Spleen (tissue), 13 donors: ENCODE measurements at places on chromosomes 5 and 9. TPM values are rescaled to one million over a fixed set of nuclear protein-coding genes. Genes with fewer than 3 reads are reported as not detected.

DNA sequence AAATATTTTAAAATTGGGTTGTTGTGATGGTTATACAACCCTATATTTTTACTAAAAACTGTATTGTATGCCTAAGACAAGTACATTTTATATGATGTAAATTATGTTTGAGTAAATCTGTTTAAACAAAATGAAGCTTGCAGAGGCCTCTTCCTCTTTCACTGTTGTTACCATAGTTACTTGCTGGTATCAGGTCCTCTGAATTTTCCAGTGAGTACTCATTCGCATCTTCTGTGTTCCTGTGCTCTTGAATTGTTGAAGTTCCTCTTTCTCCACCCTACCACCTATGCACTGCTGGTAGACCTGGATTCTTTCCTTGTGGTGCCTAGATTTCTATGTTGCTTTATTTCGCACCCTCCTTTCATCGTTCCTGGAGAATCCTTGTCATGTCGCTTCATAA, 938.5 kb upstream of the ACO1 start:
- no peak for DNase-seq
- no peaks in the 10 kb centered on the region for H3K27me3 ChIP-seq
- H3K27ac ChIP-seq, result no peak overlapping the region
- no peaks in the 10 kb centered on the region for H3K36me3 ChIP-seq
- H3K4me3 ChIP-seq, result no peak overlapping the region

DNA sequence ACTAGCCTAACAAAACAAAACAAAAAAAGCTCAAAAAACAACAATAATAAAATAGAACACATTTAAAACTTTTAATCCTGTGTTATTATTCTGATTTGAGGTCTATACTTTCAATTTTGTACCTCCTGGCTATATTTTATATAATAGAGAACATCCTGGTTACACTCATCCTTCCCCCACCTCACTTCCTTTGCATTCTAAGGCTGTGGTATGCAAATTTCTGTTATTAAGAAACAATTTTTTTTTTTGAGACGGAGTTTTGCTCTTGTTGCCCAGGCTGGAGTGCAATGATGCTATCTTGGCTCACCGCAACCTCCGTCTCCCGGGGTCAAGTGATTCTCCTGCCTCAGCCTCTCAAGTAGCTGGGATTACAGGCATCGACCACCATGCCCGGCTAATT, 3.1 kb upstream of the RPL37 start:
- H3K27ac ChIP-seq, result peak overlapping the region; percentile 55
- H3K36me3 ChIP-seq, result peaks cover 13% of the 10 kb centered on the region
- no peaks in the 10 kb centered on the region for H3K27me3 ChIP-seq
- no peak overlapping the region for H3K4me3 ChIP-seq

GRCh38 chr5:106523852-106524251, 1146.9 kb downstream of the EFNA5 start:
- H3K27me3 ChIP-seq, result no peaks in the 10 kb centered on the region
- no peak overlapping the region for H3K27ac ChIP-seq
- H3K4me3 ChIP-seq, result no peak overlapping the region
- H3K36me3 ChIP-seq, result no peaks in the 10 kb centered on the region

DNA sequence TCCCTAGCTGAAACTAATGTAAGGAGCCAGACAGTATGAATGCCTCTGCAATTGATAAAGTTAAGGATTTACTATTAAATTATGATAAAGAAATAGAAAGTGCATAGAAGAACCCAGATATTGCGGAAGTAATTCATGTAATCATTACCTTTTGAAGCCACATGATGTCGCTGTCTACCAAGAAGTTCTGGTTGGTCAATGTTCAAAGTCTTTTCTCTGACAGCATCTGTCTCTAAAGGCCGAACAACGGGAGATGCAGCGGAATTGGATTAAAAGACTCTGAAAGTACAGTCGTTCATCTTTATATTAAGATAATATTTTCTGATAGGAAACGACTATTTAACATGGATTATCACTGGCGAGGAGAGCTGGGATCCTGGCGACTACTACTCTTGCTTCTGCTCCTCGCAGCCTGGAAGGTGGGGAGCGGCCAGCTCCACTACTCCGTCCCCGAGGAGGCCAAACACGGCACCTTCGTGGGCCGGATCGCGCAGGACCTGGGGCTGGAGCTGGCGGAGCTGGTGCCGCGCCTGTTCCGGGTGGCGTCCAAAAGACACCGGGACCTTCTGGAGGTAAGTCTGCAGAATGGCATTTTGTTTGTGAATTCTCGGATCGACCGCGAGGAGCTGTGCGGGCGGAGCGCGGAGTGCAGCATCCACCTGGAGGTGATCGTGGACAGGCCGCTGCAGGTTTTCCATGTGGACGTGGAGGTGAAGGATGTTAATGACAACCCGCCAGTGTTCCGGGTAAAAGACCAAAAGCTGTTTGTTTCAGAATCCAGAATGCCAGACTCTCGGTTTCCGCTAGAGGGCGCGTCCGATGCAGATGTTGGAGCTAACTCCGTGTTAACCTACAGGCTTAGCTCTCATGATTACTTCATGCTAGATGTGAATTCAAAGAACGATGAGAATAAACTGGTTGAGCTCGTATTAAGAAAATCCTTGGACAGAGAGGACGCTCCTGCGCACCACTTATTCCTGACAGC, at the start of gene PCDHA8:
PCDHA8 (plus strand) TSS at position 210 of the 985 bp plus-strand sequence; CDS start at position 345, 135 bp downstream.
- no peak within 1 kb of the TSS for H3K27ac ChIP-seq
- H3K4me3 ChIP-seq, result no peak within 1 kb of the TSS
- no peak for DNase-seq
- H3K36me3 ChIP-seq, result no peaks in the 10 kb centered on the region

DNA sequence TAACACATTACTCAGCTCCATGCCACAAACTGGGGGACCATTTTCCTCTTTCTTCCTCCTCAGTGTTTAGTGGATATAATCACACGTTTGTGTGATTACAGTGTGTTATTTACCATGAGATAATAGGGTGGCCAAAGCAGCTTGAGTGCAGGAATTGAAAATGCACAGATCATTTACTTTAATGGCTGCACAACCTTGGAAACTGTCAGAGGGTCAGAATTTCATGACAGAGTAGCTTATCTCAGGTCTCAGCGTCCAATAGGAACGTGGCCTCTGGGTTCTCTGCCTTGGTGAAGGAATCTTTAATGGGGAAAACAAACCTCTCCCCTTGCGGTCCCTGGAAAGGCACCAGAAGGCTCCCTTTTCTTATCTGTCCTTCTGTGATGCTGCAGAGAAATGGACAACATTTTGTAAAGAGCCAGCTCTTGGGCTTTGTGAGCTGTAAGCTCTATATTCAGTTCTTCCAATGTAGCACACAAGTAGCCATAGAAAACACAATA, 87.4 kb upstream of the CD180 start:
- H3K4me1 ChIP-seq, result no peaks in the 10 kb centered on the region
- H3K27me3 ChIP-seq, result no peaks in the 10 kb centered on the region
- no peaks in the 10 kb centered on the region for H3K36me3 ChIP-seq
- no peak overlapping the region for H3K27ac ChIP-seq
- DNase-seq, result no peak

Gene AQP7
- 2.6 TPM for total RNA-seq

- no peak overlapping the region for H3K4me3 ChIP-seq
- H3K27me3 ChIP-seq, result no peaks in the 10 kb centered on the region
- no peak for DNase-seq
- H3K27ac ChIP-seq, result peak overlapping the region; percentile 72
These were observed 21.0 kb downstream of the RUSC2 start for GRCh38 chr9:35510754-35511428.

- no peak overlapping the region for H3K27ac ChIP-seq
- H3K4me3 ChIP-seq, result no peak overlapping the region
- H3K27me3 ChIP-seq, result no peaks in the 10 kb centered on the region
- no peaks in the 10 kb centered on the region for H3K4me1 ChIP-seq
- no peak for DNase-seq
- H3K36me3 ChIP-seq, result no peaks in the 10 kb centered on the region
These were observed 60.9 kb upstream of the CHD1 start for GRCh38 chr5:98989727-98990126.

GRCh38 chr5:122947772-122948171, 88.8 kb downstream of the PPIC start:
- no peak overlapping the region for H3K27ac ChIP-seq
- no peaks in the 10 kb centered on the region for H3K27me3 ChIP-seq
- no peak overlapping the region for H3K4me3 ChIP-seq
- H3K4me1 ChIP-seq, result no peaks in the 10 kb centered on the region
- DNase-seq, result no peak
- H3K36me3 ChIP-seq, result no peaks in the 10 kb centered on the region

DNA sequence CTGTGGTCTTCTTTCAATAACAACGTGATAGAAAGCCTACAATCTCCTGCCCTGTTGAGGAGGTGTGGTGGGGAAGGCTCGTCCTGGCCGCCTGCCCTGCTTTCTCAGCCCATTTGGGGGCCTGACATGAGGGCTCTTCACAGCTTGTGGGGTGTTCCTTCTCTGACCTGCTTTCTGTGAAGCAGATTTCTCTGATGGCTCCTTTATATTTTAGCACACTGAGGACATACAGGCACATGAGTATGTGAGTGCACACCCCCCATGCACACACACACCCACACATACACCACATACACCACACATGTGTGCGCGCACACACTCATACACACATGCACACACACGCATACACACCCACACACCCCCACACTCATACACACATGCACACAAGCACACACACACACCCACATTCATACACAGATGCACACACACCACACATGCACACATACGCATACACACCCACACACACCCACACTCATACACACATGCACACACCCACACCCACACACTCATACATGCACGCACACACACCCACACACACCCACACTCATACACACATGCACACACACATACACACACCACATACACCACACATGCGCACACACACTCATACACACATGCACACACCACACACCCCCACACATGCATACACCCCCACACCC, 117.5 kb downstream of the COL5A1 start:
- H3K27me3 ChIP-seq, result no peaks in the 10 kb centered on the region
- no peak overlapping the region for H3K4me3 ChIP-seq
- H3K27ac ChIP-seq, result no peak overlapping the region
- no peak for DNase-seq
- H3K36me3 ChIP-seq, result no peaks in the 10 kb centered on the region

DNA sequence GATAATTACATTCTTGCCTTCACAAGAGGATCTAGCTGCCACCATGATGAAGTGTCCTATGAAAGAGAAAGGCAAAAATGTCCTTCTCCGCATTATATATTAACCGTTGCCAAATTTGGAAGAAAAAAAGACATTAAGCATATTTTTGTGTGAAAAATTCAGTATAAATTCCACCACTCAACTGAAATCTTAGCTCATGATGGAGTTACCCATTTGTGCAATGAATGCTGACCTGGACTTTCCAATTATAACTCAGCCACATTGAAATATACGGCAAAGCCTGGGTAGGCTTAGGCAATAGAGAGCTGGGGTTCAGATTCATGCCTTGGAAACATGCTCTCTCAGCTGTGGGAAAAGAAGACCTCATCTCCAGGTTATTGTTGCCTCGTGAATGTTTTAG, 71.3 kb upstream of the VCAN start:
- no peaks in the 10 kb centered on the region for H3K36me3 ChIP-seq
- no peak overlapping the region for H3K4me3 ChIP-seq
- H3K27me3 ChIP-seq, result no peaks in the 10 kb centered on the region
- peaks cover 10% of the 10 kb centered on the region for H3K4me1 ChIP-seq
- DNase-seq, result no peak

Gene TCOF1
- total RNA-seq, result 31.9 TPM

DNA sequence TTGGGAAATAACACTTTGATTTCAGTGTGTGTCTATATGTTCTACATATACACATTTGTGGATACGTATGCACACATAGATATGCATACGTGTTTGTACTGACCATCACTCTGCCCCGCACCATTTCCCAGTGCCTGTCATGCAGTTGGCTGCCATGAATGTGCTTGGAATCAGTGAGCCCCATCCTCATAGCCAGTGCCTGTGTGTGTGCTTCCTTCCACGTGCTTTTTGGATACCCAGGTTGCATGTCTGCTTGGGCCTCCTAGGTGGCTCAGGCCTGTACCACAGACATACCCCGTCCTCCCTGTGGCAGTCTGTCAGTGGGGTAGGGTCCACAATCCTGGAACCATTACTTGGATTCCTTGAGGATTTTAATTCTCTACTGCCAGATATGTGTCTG, 243.6 kb downstream of the FANCC start:
- H3K27me3 ChIP-seq, result no peaks in the 10 kb centered on the region
- H3K27ac ChIP-seq, result no peak overlapping the region
- no peaks in the 10 kb centered on the region for H3K36me3 ChIP-seq
- H3K4me3 ChIP-seq, result no peak overlapping the region
- no peak for DNase-seq

Gene PIP5K1B
- 8.0 TPM for total RNA-seq

DNA sequence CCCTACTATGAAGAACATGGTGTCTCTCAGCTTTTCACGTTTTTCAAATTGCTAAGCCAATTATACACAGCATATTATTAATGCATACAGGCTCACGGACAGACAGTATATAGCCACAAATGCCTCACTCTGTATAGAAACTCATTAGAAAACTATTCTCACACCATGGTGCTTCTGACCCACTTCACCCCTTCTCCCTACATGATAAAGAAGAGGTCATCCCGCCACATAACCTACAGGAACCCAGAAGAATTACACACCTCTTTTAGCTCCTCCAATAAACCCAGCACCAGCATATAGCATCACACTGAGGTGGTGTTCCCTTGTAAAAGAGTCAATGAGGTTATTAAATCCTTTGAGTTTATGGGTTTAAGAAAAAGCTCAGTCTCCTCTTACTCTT, 5.6 kb downstream of the TLE1 start:
- peaks cover 62% of the 10 kb centered on the region for H3K36me3 ChIP-seq
- no peak overlapping the region for H3K4me3 ChIP-seq
- no peak for DNase-seq
- peaks cover 80% of the 10 kb centered on the region for H3K4me1 ChIP-seq
- H3K27me3 ChIP-seq, result peaks cover 16% of the 10 kb centered on the region

Gene C8G
- total RNA-seq, result not detected

Gene GCNT4
- 2.3 TPM for total RNA-seq

GRCh38 chr5:68170826-68171558, 44.6 kb upstream of the PIK3R1 start:
- H3K36me3 ChIP-seq, result no peaks in the 10 kb centered on the region
- DNase-seq, result no peak
- H3K4me1 ChIP-seq, result no peaks in the 10 kb centered on the region
- no peak overlapping the region for H3K27ac ChIP-seq

DNA sequence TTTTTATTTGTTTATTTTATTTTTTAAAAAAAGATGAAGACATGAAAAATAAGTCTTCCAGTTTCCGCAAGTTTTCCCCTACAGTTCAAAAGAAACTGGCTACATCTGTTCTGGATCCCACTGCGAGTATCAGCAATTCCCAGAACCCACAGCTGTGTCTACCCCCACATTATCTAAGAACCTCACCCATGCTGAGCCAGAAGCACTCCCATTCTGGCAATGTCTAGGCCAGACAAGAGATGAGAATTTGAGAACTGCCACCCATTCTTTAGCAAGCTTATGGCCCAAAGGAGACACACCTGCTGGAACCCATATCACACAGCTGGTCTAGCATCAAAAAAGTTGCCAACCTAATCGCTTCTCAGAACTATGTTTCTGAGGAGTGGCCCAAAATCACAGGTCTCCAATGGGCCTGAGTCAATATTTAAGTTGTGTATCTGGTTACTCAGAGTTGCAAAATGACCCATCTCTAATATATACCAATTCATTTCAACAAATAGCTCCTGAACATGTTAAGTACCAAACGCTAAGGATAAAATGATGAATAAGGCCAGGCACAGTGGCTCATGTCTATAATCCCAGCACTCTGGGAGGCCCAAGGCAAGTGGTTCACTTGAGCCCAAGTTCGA, 27.1 kb downstream of the MTMR12 start:
- H3K4me1 ChIP-seq, result peaks cover 12% of the 10 kb centered on the region
- no peak overlapping the region for H3K4me3 ChIP-seq
- no peaks in the 10 kb centered on the region for H3K27me3 ChIP-seq

Gene ADRB2
- 14.9 TPM for total RNA-seq

- no peaks in the 10 kb centered on the region for H3K36me3 ChIP-seq
- H3K27ac ChIP-seq, result no peak overlapping the region
- no peaks in the 10 kb centered on the region for H3K4me1 ChIP-seq
These were observed 1829.6 kb upstream of the NUDT12 start for GRCh38 chr5:105392122-105392709.
